Activated naive CD4-positive, alpha-beta T cell treated with anti-CD3 and anti-CD28 coated beads for 36 hours (primary cell): ENCODE measurements at places on chromosomes 3 and 15. TPM values are rescaled to one million over a fixed set of nuclear protein-coding genes. Genes with fewer than 3 reads are reported as not detected.

DNA sequence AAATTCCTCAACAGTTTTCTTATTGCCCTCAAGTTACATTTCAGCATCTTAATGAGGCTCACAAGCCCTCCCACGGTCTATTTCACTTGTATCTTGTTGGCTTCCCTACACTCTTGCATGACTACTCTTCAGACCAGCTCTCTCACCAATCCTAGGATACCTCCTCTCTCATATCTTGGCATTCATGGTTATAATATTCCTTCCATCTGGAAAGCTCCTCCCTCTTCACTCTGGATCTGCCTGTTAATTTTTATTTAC lies 8.5 kb upstream of the CCDC80 start:
- DNase-seq: no peak

- no peak for DNase-seq
Measured at GRCh38 chr3:27625864-27626263, 96.3 kb downstream of the EOMES start.

DNA sequence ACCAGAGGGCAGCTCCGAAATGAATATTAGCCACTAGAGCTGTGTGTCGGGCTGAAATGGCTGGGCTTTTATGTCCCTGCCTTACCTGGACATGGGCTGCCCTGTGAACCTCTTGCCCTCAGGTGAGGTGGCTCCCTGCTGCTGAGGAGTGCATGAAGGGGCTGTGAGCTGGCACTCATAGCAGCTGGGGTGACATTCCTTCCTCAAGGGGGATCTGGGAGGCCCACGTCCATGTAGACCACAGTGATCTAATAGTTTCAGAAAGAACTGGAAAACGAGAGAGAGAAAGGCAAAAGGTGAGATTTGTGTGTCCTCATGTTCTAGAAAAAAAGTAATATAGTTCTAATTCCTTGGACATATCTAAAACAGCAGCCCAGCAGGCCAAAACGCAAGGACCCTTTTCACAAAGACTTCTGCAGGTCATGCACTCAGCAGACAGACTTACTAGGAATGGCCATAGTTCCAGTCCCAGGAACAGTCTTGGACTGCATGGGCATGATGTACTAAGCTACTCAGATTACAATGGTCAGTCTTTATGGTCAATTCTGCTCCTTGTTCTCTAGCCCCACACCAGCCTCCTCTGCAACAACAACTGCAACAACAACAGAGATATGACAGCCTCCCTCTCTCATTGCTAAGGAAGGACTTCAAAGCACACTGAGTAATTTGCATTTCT lies 10.8 kb upstream of the SLC24A5 start:
- DNase-seq: no peak

DNA sequence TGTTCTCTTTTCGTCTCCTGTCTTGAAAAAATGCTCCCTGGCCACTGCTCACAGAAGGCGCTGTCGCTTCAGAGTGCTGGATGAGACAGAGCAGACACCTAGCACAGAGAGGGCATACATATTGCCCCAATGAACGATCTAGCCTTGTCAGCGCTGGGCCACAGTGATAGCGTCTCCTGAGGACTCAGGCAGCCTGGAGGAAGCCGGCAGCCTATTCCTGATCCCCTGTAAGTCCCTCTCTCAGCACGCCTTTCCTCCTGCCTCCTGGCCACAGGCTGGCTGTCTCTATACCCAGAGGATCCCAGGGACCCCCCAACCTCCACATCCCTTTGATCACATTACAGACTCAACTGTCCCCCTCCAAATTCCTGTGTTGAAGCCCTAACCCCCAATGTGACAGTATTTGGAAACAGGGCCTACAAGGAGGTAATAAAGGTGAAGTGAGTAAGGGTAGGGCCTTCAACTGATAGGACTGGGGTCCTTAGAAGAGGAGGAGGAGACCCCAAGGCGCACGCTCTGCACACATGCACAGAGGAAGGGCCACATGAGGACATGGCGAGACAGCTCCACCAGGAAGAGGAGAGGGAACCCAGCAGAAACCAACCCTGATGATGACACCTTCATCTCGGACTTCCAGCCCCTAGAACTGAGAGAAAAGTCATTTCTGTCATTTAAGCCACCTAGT lies 7.5 kb downstream of the PLA2G4F start:
- DNase-seq: no peak

TNFSF10 gene
- 31.8 TPM for total RNA-seq

CGNL1 gene
- total RNA-seq: not detected

LRRC49 gene
- not detected for total RNA-seq

MUC20 gene
- total RNA-seq: 0.43 TPM
